ENCODE measurements at places on chromosomes 3 and 15.

GRCh38 chr3:9206287-9206686 lies 43.2 kb downstream of the SRGAP3 start:
- no peak for DNase-seq

DNA sequence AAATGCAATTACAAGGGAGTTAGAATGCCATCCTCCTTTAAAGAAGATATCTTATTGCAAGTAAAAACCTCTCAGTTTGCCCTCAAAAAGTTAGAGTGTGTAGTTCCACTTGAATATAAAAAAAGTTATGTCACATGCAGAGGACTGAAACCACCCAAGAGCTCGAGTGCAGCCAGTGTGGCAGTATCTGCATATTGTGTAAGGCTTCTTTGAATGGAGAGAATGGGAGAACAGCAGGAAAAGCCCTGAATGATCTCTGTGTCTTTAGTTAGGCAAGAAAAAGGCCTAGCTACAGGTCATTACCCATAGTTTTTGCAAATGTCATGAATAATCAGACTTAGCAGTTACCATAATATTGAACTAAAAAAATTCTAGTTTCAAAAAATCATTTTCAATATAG lies 13.9 kb upstream of the TEX9 start:
- DNase-seq = no peak

DNA sequence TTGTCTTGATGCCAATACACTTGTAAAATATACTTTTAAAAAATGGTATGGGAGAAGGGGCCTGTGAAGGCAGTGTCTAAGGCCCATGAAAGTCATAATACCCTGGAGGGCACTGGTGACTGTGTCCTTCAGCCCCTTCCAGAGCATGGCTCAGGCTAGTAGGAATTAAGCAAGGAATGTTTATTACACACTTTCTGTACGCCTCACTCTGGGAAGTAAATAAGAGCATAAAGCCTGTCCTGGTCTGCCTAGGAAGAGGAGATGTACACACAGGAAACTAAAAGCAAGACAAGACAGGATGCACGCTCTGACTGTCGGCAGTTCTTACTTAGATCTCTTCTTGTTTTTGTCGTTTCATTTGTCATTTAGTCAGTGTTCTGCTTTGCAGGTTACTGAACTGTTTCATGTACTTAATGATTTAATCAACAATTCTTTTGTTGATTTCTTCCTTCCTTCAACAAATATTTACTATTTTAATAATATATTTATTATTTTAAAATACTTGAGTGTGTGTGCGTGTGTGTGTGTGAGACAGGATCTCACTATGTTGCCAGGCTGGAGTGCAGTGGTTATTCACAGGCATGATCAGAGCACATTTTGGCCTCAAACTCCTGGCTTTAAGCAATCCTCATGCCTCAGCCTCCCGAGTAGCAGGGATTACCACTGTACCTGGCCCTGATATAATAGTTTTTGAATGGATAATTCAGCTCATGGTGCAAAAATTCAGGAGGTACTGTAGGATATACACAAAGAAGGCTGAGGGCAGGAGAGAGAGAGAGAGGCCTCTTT lies 9.0 kb upstream of the SMAD6 start:
- DNase-seq = no peak

- no peak for DNase-seq
Observed at GRCh38 chr15:72242775-72243370, 11.9 kb upstream of the PKM start.

GRCh38 chr3:32113981-32114545 lies 7.6 kb downstream of the GPD1L start:
- DNase-seq = no peak

GRCh38 chr3:120469440-120469839 lies 18.6 kb upstream of the FSTL1 start:
- no peak for DNase-seq
